ENCODE measurements at places on chromosomes 1 and 21.

DNA sequence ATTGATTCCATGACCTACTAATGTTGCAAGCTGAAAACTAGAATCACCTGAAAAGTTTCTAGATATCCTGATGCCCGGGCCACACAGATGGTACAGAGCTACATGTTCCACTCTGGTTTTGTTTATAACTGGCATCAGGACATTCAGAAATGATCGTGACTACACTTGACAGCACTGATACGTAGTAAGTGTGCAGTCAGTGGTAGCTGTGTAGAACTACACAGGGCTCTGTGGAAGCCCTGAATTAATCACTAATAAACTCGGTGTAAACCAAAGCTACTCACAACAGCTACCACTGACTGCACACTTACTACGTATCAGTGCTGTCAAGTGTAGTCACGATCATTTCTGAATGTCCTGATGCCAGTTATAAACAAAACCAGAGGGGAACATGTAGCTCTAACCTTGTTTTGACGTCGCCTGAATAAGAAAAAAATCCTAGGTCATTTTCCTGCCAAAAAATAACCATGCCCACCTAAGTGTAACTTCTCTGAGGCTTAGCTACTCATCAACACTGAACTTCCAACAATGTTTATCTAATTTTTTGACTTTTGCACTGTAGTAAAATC lies 149.7 kb downstream of the TGFBR3 start:
- no peak for DNase-seq

- no peak for DNase-seq
These were observed 22.7 kb downstream of the SERINC2 start for GRCh38 chr1:31435471-31436409.

DNA sequence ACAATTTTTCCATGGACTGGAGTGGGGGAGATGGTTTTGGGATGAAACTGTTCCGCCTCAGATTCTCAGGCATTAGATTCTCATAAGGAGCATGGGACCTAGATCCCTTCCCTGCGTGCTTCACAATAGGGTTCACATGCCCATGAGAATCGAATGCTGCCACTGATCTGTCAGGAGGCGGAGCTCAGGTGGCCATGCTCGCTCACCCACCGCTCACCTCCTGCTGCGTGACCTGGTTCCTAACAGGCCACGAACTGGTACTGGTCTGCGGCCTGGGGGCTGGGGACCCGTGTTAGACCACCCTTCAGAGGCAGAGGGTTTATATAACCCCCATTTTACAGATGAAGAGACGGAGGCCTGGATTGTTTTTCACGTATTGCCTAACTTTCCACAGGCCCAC lies 16.3 kb upstream of the SRSF4 start:
- DNase-seq: no peak

- no peak for DNase-seq
These were observed 22.5 kb downstream of the XCL1 start for GRCh38 chr1:168598892-168599291.

- DNase-seq: no peak
These were observed 107.1 kb upstream of the BMP8A start for GRCh38 chr1:39384305-39384704.

- no peak for DNase-seq
These were observed 948.4 kb downstream of the MRPL39 start for GRCh38 chr21:24658926-24659325.

DNA sequence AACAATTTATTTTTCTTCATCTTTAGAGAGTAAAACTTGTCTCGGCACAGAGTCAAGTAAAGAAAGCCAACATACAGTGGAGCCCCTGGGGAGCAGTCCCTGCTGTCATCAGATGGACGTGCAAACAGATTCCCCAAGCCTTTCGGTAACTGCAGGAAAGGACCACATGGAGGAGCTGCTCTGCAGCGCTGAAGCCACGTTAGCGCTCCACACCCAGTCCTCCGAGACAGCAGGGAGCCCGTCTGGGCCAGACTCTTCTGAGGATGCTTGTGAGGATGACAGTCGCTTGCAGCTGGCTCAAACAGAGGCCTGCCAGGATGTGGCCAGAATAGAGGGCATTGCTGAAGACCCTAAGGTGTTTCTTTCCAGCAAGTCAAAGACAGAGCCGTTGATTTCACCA lies 77.1 kb upstream of the SCCPDH start:
- DNase-seq: no peak

- DNase-seq: no peak
These were observed 30.3 kb downstream of the SSBP3 start for GRCh38 chr1:54375712-54376429.

DNA sequence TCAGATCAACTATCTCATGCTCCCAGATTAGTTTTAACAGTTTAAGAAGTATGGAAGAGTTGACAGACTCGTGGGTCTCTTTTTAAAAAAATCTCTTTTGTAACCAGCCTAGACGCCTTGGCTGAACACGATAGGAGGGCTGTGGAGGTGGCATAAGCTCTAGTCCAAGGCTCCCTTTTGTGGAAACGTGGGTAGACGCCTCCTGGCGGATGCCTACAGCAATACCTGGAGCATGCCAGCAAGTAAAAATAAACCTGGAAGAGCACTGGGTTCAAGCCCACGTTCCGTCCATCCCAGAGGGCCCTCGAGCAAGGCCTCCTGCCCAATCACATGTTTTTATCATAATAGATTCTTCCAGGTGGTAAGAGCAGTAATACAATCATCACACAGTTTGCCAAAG lies 87.9 kb downstream of the RGS7 start:
- no peak for DNase-seq

GRCh38 chr1:7565099-7565750 lies 205.9 kb upstream of the VAMP3 start:
- DNase-seq: no peak

- DNase-seq: no peak
These were observed 4.2 kb downstream of the SLAMF7 start for GRCh38 chr1:160743266-160743665.

DNA sequence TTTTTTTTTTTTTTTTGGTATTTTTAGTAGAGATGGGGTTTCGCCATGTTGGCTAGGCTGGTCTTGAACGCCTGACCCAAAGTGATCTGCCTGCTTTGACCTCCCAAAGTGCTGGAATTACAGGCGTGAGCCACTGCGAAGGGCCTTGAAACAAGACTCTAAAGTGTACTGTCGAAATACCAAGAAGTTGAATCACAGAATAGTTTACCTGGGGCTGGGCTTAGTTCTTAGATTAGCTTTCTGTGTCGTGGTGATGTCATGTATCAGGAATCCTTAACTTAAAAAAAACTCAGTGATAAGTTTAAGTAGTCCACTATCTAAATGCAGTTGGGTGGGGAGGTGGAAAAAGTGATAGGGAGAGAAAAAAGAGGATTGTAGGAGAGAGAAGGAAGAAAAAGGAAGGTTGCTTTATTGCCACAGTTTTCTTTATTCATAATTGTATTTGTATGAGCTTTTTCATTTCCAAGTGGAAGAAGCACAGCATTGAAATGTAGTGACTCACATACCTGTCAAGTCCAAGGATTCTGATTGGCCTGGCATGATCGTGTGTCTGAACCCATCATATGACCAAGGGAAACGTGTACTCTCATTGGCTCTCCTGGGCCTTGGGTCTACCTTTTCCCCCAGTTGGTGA lies 13.4 kb downstream of the ITSN1 start:
- DNase-seq: no peak

- no peak for DNase-seq
These were observed 125.8 kb upstream of the C8B start for GRCh38 chr1:57091642-57092041.

GRCh38 chr1:157252473-157252872 lies 114.3 kb upstream of the ETV3 start:
- DNase-seq: no peak

DNA sequence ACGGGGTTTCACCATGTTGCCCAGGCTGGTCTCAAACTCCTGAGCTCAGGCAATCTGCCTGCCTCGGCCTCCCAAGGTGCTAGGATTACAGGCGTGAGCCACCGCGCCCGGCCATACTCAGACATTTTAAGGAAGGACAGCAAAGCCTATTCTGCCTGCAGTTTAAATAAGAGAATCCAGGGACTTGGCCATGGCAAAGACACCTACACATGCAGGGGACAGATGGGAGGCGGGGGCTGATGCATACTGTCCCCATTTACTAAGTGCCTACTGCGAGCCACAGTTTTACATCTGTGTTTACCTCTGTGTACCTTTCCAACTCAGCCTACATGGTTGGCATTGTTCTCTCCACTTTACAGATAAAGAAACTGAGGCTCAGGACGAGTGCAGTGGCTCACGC lies 25.4 kb downstream of the LDLRAD2 start:
- no peak for DNase-seq

- no peak for DNase-seq
These were observed 74.6 kb downstream of the PGBD5 start for GRCh38 chr1:230351514-230351913.

DNA sequence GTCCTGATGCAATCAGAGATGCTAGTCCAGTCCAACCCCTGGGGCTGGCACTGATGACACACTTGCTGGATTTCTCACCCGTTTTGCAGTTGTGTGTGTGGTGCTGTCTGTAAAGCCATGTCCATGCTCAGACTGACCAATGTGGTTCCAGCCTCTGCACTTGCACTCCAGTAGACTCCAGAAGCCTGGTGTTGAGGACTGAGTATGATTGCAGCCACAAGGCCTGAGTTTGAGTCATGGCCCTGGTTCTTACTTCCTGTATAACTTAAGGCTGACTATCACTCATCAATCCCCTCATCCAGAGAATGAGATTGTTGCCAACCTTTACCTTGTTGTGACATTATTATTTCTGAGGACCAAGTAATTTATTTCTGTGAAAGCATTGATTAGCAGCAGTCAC lies 34.8 kb upstream of the IKBKE start:
- DNase-seq: no peak

- no peak for DNase-seq
These were observed 11.7 kb downstream of the QSOX1 start for GRCh38 chr1:180166436-180166800.

DNA sequence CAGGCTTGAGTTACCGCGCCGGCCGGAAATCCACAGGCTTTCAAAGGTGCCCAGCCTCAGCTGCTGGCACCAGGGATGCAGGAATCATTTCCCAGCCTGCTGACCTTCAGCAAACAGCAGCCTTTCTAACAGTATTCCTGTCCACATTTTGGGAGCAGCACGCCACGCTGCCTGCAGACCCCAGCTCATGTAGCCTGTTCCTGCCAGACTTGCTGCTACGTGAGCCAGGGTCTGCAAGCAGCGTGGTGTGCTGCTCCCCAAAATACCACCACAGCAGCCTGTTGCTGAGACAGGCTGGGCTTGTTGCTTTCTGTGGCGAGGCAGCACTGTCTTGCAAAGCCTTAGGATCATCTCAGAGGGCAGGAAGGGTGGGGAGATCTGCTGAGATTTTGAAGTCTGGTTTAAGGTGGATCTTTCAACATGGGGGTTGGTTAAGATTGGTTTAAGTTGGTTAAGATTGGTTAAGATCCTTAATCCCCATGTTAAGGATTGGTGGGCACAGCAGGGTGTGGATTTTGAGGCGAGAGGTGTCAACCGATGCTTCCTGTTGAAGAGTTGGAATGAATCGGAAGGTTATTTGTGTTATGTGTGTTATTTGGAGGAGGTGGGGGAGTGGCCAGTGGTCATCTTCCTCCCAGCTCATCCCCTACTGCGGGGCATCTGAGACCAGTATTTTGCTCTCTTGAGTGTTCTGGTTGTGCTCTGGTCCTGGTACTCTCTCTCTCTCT lies 12.9 kb downstream of the FAAH start:
- no peak for DNase-seq

GRCh38 chr1:63342402-63342801 lies 20.0 kb downstream of the FOXD3 start:
- DNase-seq: no peak

DNA sequence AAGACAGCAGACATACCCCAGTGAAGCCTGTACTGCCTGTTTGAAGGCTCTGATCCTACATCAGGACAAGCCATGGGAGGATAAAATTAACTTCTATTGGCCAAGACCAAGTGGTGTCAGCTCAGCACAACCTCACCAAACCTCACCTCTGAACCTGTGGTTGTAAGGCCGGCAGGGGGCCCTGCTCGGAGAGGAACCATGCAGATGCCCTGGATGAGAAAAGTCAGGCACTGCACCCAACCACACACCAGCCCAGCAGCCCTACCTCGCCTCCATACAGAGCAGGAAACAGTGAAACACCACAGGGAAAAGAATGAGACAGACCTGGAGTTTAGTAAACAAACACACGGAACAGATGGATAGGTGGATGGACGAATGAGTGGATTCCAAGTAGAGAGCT lies 70.0 kb upstream of the PAX7 start:
- DNase-seq: no peak

GRCh38 chr21:18801468-18801867 lies 397.9 kb upstream of the TMPRSS15 start:
- no peak for DNase-seq

DNA sequence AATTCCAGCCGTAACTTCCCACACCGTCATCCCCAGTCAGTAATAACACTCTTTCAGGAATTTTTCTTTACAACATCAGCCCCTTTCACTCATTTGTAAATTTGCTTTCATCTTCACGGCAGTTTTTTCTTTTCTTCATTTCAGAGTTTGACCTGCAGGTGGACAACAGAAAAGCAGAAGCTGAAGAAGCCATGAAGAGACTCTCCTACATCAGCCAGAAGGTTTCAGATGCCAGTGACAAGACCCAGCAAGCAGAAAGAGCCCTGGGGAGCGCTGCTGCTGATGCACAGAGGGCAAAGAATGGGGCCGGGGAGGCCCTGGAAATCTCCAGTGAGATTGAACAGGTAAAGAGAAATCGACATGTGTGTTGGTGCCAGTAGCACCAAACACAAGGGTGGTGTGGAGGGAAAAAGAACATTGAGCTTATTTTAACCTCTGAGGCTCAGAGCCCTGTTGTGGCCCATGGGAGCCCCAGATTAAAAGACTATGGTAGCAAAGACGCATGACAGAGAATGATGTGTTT lies 53.2 kb downstream of the LAMC2 start:
- DNase-seq: no peak

GRCh38 chr1:42430286-42431135 lies 25.3 kb downstream of the ZMYND12 start:
- DNase-seq: no peak

DNA sequence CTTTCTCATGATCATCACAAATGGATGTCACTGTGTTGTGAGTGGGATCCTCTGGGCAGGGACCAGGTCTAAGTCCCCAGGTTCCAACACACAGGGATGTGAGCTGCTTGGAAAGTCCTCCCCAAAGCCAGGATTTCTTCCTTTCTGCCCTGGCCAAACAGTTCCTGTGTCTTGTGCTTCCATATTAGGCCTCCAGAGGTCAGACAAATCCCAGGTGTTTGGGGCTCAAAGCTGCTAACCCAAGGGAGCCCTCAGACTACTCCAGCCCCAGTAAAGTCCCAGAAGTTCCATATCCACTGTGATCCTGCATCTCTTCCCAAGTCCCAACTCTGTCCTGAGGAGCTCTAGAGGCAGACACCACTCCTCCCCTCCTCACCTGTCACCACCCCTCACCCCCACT lies 27.7 kb upstream of the MAGOH start:
- no peak for DNase-seq

- no peak for DNase-seq
These were observed 46.9 kb upstream of the PRRC2C start for GRCh38 chr1:171438441-171438840.

GRCh38 chr1:115702959-115703358 lies 61.2 kb downstream of the VANGL1 start:
- no peak for DNase-seq

DNA sequence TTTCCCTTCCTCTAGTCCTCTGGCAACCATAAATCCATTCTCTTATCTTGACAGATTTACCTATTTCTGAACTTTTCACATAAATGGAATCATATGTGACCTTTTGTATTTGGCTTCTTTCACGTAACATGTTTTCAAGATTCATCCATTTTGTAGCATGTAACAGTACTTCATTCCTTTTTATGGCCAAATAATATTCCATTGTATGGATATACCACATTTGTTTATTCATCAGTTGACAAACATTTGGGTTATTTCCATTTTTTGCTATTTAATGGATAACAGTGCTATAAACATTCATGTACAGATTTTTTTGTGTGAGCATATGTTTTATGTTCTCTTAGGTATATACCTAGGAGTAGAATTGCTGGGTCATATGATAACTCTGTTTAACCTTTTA lies 54.0 kb downstream of the RPAP2 start:
- DNase-seq: no peak
